Hindlimb muscle (tissue), 1 donor: ENCODE measurements at places on chromosomes 2 and 18.

GRCh38 chr18:41660654-41661053 is 294.4 kb upstream of the PIK3C3 start:
- no peak for DNase-seq

GRCh38 chr2:150485871-150486538 is 1.5 kb downstream of the RND3 start:
- peak; percentile 69 for DNase-seq

DNA sequence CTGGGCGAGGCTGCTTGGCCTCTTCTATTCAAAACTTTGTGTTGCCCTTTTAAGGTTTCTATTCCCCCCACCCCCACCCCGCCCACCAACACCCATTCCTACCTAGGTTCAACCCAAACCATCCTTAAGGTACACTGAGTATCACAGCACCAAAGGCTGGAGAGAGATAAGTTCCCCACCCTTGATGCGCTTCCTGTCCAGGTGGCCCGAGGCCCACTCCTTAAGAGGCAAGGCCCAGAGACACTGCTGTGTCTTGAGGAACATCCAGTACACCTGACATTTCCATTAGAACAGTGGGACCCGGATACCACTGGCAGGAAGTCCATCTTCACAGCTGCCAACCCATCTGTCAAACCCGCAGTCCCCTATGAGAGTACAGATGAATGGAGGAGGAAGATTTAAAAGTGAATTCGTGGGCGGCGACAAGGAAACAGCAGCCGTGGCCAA is 277 bp upstream of the INPP1 start:
- DNase-seq, result no peak

DNA sequence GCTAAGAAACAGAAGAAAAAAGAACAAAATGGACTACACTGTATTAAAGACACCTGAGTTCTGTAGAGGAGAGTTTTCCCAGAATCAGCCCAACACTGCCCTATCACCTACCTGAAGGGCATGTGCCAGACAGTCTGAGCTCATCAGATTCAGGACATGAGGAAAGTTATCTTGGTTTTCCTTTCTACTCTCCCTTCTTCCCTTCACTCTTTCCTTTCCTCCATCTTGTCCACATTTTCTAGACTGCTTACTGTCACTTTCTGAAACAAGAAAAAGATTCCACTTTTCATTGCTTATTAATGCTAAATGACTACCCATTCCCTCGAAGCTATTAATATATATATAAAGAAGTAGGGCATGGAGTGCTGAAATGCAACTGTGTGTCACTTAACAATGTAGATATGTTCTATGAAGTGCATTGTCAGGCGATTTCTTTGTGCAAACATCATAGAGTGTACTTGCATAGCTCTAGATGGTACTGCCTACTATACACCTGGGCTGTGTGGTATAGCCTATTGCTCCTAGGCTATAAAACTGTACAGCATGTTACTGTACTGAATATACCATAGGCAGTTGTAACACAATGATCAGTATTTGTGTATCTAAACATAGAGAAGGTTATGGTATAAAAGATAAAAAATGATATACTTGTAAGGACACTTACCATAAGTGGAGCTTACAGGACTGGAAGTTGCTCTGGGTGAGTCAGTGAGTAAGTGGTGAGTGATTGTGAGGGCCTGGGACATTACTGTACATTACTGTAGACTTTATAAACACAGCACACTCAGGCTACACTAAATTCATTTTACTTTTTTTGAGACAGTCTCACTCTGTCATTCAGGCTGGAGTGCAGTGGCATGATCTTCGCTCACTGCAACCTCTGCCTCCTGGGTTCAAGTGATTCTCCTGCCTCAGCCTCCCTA is 145.5 kb upstream of the ITGA6 start:
- DNase-seq, result no peak

DNA sequence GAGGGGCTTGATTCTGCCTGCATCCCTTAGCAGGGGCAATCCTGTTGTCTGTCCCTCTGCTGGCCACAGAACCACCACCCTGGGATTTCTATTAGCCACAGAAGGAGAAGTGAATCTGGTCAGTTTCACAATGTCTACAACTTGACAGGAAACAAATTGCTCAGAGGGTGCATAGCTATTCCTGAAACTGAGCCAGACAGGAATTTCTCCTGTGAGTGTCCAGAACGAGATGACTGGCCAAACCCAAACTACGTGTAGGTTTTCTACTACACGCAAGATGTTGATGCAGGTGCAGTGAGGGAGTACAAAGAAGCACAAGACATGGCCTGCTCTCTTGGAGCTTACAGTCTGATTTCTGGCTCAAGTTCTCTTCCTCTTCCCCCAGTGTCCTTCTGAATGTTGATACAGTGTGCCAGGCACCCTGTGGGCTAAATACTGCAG is 201.9 kb downstream of the CLIP4 start:
- DNase-seq, result no peak

DNA sequence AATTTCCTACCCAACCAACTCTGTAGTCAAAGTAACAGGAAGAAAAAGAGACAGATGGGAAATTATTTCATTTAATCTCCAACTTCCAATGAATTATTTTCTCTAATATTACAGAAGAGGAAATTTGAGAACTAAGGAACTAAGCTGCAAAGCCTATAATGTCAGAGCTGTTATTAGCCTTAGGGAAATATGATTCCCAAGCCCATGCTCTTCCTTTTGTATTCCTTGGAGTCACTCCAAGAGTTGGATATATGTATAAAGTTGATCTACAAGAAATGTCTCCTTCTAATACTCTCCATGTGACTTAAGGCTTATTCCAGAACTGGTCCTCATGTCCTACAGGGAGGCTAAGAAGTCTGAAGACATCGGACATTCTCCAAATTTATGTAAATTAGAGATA is 31.6 kb upstream of the VWC2L start:
- no peak for DNase-seq
